Endodermal cell (in vitro differentiated cells): ENCODE measurements at places on chromosomes 12 and 14.

DNA sequence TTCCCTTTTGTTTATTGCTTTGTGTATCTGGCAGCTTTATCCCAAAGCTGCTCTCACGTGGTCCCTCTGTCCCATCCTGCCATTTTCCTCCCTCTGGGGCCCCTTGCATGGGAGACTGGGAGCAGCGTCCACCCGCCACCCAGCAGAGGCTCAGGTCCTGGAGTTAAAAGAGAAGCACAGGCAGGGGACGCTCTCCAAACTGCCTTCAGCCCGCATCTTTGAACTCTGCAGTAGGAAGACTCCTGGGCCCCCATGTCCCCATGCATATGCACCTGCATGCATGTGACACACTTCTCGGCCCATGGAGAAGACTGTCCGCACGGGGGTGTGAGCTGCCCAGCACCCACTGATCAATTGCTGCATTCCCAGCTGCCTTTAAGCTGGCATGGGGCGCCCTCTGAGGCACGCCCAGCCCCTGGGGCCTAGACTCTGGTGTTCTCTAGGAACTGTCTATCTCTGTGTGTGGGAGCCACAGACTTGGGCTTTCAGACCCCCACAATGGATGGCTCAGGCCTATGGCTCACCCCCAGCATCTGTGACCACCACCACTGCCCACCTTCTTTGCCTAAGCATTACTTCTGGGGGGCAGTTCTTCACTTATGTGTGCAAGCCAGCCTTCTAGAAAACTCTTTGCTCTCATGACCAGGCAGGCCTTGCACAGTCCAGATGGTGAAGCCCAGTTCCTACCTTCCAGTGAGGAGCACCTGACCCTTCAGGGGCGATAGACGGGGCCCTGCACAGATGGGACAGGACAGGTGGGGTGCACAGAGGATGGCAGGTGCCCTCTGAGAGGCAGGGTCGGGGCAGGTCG lies 96.1 kb upstream of the DIO3 start:
- DNase-seq: no peak

DNA sequence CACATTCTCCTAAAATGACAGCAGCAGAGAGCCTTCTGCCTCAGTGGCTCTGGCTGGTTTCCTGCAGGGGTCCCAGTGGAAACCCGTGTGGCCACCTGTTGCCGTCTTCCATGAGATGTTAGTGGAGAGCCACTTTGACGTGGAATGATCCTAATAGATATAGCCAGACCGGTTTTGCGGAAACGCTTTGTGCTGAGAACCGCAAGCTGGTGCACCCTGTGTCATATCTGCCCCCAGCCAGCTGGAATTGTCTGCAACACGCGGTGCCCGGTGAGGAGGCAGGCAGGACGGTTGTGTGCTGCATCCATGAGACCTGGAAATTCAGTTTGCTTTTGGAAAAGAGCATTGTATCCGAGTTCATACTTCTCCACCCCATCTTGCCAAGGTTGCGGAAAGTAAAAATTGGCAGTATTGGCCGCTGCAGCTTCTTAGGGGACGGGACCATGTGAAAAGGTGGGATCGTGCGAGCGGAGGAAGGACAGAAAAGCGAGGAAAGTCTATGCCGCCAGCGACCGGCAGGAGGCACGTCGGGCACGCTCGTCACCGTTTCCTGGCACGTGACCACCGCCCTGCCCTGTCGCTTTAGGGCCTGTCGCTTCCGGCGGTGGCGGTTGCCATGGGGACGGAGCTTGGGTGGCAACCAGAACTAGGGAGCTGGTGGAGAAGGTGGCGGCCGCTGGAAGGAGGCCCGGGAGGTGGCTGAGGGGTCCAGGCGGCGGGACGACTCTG lies at the start of gene CFAP251:
Gene CFAP251, plus strand, starts transcription at position 643 of the 729 bp plus-strand sequence. CDS start 2,714 bp downstream, outside the sequence.
- DNase-seq: peak; percentile 99

GRCh38 chr12:4723226-4723625 lies 3.0 kb downstream of the GALNT8 start:
- no peak for DNase-seq

DNA sequence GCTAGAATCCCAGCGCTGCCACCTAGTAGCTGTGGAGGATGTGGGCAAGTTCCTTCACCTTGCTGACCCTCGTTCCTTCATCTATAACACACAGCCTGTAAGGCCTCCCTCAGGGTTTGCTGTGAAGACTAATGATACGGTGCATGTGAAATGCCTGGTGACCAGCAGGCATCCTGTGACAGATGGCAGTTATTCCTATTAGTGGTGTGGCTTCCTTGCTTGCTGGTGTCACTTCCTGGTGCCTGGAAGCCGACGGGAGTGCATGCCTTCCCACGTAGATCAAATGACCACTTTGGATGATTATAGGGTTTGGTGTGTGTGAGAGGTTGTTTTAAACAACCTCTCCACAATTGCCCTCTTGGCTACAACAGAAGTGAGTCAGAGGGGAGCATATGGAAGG lies 894.9 kb downstream of the VRK1 start:
- DNase-seq: no peak

DNA sequence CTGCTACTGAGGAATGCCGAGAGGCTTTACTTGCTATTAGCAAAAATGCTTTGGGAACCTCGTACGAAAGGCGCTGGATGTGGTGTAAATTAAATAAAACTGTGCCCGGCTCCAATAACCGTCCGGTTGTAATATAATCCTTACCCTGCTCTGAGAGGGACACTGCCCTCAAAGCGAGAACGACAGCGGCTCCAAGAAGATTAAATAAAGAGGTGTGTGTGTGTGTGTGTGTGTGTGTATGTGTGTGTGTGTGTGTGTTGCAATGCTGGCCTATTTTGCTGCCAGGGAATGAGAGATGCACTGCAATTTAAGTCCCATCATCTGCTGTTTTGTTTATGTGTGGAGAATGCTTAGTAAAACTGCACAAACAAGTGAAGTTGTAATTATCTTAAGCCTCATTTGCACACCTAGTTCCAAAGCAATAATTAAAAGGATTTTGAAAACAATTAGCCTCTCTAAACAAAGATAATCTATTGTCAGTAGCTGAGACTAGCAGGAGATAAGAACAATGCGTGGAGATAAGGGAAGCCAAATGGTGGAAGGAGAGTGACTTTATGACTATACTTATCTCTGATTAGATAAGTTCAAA lies 1.2 kb upstream of the SIX1 start:
- peak; percentile 55 for DNase-seq

DNA sequence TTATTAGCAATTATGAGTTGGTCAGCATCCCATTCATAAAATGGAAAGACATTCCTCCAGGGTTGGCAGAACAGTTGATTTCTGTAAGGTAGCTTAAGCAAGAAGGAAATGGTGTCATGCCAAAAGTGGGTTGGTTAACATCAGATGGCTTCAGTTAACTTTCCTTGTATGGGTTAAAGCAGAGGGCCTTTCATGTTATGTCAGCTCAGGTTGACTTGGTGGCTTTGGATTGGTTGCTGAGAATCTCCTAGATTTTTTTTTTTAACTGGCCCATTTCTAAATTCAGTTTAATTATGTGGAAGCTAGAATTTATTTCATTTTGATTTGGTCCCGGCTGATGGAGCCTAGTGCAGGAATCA lies 87.8 kb downstream of the BBS10 start:
- DNase-seq: no peak

DNA sequence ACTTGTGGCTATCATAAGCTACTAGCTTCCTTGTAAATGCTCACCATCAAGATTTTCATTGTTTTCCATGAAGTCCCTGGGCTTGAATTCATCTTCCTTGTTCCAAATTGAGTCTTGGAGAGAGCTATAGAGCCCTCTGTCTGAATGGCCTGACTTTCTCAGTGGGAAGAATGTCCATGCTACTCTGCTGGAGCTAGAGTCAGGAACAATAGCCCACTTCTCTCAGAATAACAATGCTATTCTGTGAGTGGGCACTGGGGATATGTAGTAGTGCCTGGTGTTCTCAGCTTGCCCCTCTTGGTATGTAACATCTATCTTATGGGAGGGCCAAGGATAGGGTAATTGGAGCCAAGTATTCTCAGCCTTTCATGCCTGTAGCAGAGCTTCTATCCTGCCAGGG lies 127.6 kb upstream of the TRHDE start:
- no peak for DNase-seq

GRCh38 chr12:20339060-20339459 lies 29.3 kb upstream of the PDE3A start:
- DNase-seq: no peak

DNA sequence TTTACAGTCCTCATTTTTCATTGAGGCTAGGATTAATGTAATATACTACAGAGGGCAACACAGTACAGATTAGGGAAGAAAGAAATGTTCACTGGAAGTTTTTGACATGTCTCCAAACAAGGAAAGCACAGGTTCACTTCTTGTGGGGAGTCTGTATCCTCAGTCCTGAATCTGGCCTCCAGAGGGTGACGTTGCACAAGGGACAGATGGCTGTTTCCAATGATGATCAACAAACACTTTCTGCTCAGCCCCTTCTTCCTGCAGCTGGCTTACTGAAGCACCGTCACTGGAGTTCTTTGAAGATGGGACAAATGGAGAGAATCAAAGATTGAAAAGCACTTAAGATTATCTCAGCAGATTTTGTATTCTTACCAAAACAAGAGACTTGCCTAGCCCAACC lies 123.3 kb upstream of the OR4E1 start:
- peak; percentile 71 for DNase-seq

DNA sequence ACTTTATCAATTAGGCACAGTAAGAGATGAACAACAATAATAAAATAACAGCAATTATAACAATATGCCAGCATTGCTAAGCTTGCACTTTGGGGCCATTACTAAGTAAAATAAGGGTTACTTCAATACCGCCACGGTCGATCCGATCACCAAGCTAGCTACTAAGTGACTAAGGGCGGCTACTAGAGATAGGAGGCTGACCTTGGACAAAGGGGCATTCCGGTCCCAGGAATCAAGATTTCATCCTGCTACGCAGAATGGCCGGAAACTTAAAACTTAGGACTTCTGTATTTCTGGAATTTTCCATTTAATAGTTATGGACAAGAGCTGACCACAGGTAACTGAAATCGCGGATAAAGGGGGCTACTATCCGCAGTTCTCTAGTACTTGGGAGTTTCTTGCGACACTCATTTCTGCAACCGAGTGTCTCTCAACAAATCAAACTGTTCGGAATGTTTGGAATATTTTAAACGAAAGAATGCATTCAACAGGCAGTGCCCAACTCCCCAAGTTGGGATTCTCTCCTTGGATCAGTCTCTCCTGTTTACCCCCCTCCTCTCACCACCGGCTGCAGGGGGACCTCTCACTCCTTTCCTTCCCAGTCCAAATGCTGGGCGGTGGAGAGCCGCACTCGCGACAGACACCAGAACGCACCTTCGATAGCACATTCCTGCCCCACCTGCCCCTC lies 650 bp downstream of the HEBP1 start:
- DNase-seq: no peak

DNA sequence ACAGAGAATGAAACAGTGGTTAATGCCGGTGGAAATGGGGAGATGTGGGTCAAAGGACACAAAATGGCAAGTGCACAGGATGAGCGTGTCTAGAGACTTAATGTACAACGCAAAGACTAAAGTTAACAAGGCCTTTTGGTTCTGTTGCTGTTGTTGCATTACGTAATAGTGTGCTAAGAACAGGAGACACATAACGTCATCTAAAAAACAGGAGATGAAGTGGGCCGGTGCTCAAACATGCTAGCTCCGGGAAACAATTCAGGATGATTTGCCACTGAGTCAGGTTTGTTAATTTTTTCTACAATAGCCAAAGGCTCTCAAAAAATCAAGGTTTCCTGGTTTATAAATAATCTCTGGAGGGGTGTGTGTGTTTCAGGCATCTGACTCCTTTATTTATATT lies 55.5 kb downstream of the ETV6 start:
- DNase-seq: no peak

- DNase-seq: no peak
Measured at GRCh38 chr14:44803239-44803905, 158.4 kb downstream of the KLHL28 start.

- no peak for DNase-seq
Measured at GRCh38 chr14:51782435-51782834, 78.0 kb upstream of the GNG2 start.

- DNase-seq: peak; percentile 53
Measured at GRCh38 chr12:2940564-2940963, 18.6 kb upstream of the TEAD4 start.

DNA sequence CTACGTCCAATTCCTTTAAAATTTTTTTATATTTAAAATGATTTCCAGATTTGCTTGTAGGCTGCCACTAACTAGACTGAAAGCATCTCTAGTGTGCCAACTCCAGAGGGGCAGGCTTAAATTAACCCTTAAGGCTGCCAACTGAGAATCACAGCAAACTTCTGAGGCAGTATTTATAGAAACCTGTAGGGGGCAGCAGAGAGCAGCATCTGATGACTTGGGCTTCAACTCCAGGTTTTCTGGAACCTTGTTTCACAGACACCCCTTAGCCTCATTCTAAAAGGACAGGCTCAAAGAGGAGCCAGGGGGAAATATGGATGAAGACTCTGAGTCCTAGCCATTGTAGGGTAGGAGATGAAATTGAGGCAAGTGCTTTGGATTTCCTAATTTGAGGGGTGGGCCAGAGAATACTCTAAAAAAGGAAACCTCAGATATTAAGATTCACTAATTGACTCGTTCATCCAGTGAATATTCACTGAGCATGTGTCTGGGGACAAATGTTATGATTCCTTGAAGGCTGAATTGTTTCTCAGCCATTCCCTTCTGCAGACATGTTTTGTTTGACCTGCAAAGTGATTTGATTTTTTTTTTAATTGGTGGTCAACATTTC lies 63.3 kb upstream of the HSPB8 start:
- peak; percentile 91 for DNase-seq

DNA sequence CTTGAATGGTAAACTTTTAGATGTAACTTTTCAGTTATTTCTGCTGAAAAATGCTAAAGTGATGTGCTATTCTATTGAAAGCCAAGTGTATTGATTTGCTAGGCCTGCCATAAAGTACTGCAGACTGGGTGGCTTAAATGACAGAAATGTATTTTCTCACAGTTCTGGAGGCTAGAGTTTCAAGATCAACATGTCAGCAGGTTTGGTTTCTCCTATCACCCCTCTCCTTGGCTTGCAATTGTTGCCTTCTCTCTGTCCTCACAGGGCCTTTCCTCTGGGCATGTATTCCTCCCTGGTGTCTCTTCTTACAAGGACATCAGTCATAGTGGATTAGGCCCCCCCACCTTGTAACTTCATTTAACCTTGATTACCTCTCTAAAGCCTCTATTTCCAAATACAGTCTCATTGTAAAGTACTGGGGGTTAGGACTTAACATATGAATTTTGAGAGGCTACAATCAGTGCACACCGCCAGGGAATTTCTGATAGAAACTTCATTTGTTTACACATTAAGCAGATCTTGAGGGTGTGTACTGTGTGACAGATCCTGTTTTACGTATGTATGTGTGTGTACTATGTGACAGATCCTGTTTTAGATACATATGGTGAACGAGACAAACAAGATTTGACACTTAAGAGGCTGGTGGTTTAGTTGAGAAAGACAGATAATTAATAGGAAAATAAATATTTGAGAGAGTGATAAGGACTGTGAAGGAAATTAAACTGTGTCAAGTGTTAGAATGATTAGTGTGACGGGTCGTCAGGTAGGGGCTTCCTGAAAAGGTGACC lies 49.5 kb downstream of the ADIPOR2 start:
- no peak for DNase-seq

- DNase-seq: no peak
Measured at GRCh38 chr12:58242796-58243630, 301.6 kb downstream of the ATP23 start.

- DNase-seq: no peak
Measured at GRCh38 chr14:99592933-99593753, 10.9 kb downstream of the CCDC85C start.
